ENCODE measurements at places on chromosomes 3 and 15.

- peak; percentile 50 for DNase-seq
Observed at GRCh38 chr15:90883976-90884718, at the start of gene FES. FES (plus strand) TSS chr15:90884504; CDS start chr15:90885046, 542 bp downstream.

- DNase-seq = no peak
Observed at GRCh38 chr15:53527996-53528395, 231.5 kb downstream of the WDR72 start.

DNA sequence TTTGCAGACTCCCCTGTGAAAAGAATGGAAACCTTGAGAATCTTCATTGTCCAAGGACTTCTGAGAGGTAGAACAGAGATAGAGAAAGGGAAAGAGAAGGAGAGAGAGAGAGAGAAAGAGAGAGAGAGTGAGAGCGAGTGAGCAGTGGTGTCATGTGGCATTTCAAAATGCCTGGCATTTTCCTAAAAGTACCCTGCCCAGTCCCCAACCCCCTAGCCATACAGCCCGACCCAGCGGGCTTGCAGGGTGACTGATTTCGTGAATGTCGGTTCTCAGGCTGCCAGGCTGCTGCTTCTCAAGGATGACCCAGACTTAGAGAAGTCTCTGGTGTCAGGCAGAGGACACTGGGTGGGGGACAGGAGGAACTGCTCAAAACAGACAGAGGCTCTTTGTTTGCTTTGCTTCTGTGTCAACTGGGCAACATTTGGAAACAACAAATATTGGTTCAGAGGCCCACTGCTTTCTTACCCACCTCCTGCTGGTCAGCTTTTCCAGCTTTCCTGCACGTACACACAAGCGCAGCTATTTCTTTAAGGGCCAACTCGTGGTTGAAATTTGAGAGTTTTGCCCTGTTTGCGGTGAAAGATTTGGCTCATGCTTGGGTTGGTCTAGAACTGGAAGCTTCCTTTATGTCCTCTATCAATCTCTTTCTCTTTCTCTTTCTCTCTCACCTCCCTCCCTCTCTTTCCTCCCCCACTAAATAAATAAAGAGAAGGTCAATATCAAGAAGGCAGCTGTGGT is 3.7 kb upstream of the TF start:
- DNase-seq = peak; percentile 12

GRCh38 chr15:75823860-75824613 is 19.2 kb upstream of the UBE2Q2 start:
- DNase-seq = peak; percentile 73

DNA sequence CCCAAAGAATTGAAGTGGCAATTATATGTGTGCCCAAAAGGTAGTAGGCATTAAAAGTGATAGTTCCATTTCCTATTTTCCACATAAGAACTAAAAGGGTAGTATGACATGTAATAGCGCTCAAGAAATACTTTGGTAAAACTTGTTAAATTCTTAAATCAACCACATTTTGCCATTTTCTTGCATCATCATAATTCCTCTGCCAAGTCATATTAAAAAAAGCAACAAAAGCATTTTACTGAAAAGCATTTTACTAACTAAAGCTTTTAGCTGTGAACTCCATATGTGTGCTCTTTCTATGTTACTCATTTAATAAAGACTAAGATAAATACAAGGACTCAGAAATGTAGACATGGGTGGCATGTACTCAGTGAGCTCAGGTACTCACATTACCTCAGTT is 70.1 kb downstream of the GPR160 start:
- peak; percentile 20 for DNase-seq

DNA sequence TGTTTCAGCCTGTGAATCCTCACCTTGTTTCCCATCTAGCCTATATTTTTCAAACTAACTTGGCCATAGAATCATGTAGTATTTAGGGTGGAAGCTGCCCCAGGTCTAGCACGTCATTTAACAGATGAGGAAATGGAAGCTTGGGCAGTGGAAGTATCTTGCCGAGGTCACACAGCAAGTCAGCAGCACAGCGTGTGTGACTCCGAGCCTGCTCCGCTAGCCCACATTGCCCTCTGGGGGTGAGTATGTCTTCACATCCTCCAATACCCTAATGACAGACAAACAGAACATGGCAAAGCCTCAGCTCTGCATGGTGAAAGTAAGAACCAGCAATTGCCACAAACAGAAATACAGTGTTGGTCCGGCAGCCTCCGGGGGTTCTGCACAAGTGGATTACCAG is 2.2 kb upstream of the CCR5 start:
- DNase-seq = no peak

DNA sequence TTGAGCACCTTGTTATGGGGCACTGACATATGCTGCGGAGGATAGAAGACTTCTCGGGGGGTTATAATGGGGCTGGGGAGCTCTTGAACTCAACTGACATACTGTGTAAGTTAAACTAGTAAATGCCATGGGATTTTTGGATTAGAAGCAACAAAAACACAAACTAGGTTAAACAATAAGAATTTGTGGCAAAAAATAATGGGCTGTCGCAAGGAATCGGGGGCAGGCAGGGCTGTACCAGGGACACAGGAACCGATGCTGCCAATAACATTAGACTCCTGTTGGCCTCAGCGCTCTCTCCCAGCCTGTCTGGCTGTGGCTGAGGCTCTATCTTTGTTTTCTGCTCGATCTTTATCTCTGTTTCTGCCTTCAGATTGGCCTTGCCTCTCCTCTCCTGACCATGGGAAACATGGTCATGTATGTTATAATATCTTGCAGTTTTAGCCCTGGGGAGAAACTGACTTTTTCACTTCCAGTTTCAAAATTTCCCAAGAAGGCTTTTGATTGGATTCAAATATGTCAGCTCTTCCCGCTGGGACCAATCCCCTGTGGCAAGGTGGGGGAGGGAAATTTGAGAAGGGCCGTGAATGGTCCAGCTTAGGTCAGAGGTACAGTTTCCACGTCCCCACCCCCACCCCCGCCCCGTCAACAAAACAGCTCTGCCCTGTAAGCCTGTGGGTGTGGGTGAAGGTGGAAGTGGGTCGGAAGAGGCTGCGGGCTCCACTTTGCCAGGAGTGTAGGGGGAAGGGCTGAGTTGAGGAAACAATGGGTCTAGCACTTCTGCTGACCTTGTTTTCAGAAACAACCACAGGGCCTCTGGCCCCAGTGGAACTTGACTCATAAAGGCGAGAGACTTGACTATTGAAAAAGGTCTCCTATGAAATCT is 161.1 kb upstream of the TBL1XR1 start:
- DNase-seq = peak; percentile 91

- DNase-seq = no peak
Observed at GRCh38 chr3:175238801-175239200, 379.7 kb downstream of the NAALADL2 start.

GRCh38 chr15:47741082-47741481 is 23.8 kb downstream of the SEMA6D start:
- DNase-seq = no peak

GRCh38 chr3:15295506-15295905 is 36.9 kb downstream of the SH3BP5 start:
- DNase-seq = peak; percentile 95

GRCh38 chr3:15292765-15293522 is 39.4 kb downstream of the SH3BP5 start:
- peak; percentile 78 for DNase-seq

GRCh38 chr15:88272421-88272820 is 15.9 kb upstream of the NTRK3 start:
- no peak for DNase-seq

DNA sequence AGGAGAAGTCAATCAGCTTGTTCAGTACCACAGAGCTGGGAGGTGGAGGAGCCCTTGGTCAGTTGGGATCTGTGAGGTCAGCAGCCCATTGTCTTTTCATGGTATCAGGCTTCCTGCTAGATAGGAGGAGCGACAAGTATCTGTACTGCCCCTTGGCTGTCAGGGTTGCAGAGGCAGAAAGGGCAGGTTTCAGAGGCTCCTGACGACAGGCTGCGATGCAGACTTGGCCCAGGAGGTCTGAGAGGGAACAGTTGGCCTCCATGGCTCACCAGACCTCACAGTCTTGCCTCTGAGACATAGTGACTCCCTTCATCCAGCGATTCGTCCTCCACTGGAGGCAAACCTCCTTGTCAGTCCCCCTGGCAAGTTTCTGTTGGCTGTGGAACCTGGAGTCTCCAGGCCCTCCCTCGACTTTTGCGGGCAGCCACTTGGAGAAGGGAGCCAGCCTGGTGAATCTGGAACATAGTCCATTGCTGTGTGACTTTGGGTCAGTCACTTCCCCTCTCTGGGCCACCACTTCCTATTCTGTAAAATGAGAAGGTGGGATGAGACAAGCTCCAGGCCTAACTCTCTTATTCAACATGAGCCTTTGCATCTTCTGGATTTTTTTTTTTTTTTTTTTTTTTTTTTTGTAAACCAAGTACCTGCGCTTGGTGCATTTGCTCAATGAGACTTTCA is 177.9 kb upstream of the TLE3 start:
- DNase-seq = no peak
